ENCODE measurements at places on chromosomes 12 and 14.

DNA sequence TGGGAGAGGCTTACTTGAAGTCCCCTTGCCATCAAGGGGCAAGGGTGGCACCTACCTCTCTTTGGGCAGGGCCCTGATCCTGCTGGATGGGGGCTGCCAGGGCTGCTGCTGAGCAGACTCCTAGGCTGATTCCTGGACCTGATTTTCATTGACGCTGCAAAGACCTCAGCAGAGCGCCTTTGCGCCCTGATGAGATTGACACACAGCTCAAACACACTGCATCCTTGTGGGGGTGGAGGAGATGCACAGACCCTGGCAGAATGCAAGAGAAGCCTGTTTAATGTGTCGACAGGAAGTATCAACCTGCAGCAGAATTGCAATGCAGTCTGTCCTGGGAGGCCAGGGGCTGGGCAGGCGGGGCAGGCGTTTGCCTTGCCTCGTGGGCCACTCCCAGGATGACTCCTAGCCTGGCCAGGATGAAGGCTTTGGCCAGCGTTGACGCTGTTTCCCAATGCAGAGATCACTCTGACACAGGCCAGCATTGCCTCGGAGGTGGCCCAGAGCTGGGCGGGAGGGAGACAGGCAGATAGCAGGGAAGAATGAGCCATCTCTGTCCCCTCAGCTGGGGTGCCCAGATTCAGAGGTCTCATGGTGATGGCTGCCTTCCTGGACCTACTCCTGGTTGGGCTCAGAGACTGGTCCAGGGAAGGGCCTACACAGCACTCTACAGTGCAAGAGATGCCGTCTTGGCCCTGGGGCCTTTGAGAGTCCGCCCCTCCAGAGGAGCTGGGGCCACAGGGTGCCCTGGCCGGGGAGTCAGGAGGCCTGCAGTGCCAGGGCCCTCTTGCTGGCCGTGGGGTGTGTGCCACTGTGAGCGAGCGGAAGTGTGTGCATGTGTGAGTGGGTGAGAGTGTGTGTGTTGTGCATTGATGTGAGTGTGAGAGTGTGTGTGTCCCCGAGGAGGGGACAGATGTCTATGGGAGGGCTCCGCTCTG lies 108.3 kb downstream of the KIF26A start:
- DNase-seq, result peak; percentile 49

GRCh38 chr14:93163564-93163963 lies 21.1 kb downstream of the MOAP1 start:
- no peak for DNase-seq

GRCh38 chr14:21894003-21894897 lies 220.6 kb upstream of the OR4E1 start:
- peak; percentile 59 for DNase-seq

GRCh38 chr14:64721899-64722298 lies 17.7 kb downstream of the PLEKHG3 start:
- peak; percentile 20 for DNase-seq

DNA sequence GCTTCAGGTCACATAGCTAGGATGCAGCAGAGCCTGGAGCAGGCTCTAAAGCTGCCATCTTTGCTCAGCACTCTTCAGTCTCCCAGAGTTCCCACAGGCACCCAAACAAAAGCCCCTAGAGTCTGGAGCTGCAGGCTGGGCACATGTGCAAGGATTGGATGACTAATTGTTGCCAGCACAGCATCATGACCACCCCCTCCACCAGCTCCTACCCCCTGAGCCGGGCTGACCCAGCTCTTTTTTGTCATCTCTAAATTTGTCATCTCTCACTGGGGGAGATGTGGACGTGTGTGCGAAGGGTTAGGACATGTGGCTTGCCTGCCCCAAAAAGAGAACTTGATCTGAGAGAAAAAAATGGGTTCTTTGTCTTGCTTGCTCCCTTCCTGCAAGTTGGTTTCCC lies 4.3 kb upstream of the MMP19 start:
- peak; percentile 68 for DNase-seq

GRCh38 chr14:31965735-31966598 lies 111.1 kb upstream of the ARHGAP5 start:
- DNase-seq, result peak; percentile 90

DNA sequence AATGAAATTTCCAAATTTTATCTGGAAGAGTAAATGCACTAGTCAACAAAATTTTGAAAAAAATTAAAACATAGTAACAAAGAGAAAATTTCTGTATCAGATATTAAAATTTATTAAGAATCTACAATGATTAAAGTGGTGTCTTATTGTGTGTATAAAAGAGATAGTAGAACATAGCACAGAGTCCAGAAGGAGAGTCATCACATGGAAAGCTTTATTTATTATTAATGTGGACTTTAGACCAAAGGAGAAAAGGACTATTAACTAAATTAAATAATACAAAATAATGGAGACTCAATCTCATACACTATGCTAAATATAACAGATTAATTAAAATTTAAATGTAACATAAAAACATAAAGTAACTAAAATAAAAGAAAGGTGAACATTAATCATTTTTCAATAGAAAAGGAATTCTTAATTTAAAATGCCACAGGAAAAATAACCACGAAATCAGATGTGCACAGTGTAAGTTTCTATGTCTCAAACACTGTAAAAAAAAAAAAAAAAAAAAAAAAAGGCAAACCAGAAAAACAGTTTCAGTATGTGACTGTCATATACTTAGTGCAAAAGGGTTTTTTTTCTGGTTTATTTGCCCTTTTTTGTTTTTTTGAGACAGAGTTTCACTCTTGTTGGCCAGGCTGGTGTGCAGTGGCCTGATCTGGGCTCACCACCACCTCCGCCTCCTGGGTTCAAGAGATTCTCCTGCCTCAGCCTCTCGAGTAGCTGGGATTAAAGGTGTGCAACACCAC lies 95.4 kb downstream of the MYF5 start:
- no peak for DNase-seq

DNA sequence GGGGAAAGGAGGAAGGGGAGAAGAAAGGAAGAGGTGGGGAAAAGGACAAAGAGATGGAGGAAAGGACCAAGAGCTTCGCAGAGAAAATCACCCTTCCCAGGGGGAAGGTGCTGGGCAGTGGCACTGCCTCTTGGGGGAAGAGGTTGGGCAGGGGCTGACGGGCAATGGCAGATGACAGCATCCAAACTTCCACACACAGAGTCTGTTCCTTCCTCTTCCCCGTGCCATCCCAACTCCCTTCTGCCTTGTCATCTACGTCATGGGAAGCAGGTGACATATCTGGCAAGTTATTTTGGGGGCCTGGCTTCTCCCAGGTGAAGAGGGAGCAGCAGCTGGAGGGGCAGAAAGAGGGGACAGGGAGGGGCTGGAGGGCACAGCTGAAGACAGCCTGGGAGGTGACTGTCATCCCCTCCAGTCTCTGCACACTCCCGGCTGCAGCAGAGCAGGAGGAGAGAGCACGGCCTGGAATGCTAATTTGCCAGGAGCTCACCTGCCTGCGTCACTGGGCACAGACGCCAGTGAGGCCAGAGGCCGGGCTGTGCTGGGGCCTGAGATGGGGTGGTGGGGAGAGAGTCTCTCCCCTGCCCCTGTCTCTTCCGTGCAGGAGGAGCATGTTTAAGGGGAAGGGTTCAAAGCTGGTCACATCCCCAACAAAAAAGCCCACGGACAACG lies 43.9 kb upstream of the IQSEC3 start:
- no peak for DNase-seq

DNA sequence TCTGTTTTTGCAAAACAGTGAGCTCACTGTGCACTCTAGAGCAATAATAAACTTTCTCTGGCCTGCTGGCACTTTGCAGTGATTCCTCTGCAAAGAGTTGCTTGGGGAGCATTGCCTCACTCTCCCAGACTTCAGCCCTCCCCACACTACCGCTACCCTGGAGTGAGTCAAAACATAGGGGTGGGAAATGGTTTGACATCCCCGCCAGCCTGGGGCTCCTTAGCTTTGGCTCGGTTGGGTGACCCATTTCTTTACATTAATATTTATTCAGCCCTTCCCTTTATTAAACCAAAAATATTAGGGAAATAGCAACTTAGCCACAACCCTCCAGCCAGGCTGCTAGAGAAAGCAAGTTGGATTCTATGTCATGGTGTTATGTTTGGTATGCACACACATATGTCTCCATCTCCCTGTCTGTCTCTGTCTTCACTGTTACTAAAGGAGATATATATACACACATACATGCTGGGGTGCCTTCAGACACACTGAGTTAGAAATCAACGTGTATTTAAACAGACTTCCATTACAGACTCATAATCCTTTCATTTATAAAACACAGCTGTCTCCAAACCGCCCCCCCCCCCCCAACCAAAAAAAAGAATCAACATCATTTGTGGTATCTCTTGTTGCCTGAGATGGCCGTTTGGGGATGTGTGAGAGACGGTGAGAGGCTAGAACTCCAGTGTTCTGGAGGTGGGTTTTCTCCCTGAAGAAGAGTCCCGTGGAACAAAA lies 3.4 kb upstream of the IRF2BPL start:
- DNase-seq, result peak; percentile 51

- peak; percentile 69 for DNase-seq
These were observed 2.0 kb downstream of the EFCAB11 start for GRCh38 chr14:89952576-89952975.

DNA sequence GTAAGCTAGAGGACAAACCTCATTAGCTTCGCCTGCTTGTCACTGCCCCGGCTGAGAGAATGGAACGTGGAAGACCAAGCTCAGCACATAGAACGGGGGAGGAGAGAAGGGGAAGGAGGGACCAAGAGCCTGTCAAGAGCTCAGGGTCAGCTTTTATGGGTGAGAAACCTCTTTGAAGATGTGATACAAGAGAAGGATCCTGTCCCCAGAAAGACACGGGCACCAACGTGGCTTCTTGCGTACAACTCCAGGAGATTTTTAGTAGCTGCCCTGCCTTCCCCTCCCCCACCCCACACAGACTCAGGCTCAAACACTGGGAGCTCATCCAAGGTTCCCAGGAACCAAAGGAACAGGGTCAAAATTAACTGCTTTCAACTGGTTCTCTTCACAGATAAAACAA lies 34.7 kb downstream of the APPL2 start:
- no peak for DNase-seq

DNA sequence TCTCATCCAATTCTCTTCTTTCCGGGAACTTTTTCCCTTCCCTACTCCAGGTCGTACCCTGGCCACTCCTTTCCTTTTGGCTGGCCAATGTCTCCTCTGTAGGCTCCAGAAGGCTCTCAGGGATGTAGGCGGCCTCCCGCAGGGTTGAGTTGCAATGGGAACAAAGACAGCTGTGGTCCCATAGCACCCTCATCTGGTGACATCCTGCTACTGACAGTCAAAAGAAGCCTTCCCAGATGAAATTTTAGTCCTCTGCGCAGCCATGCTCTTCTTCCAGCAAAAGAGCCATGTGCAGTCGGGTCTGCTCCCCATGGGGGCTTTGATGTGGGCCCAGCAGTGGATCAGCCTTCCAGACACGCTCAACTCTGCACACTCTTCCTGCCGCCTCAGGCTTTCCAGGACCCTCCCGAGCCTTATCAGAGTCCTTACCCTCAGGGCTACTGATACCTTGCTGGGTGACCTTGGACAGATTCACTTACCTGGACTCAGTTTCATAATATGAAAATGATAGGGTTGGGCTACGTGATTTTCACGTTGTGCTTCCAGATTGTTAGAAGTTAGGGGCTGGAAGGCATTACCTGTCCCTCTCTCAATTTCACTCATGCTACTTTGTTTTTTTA lies 5.5 kb upstream of the CELA1 start:
- peak; percentile 91 for DNase-seq

DNA sequence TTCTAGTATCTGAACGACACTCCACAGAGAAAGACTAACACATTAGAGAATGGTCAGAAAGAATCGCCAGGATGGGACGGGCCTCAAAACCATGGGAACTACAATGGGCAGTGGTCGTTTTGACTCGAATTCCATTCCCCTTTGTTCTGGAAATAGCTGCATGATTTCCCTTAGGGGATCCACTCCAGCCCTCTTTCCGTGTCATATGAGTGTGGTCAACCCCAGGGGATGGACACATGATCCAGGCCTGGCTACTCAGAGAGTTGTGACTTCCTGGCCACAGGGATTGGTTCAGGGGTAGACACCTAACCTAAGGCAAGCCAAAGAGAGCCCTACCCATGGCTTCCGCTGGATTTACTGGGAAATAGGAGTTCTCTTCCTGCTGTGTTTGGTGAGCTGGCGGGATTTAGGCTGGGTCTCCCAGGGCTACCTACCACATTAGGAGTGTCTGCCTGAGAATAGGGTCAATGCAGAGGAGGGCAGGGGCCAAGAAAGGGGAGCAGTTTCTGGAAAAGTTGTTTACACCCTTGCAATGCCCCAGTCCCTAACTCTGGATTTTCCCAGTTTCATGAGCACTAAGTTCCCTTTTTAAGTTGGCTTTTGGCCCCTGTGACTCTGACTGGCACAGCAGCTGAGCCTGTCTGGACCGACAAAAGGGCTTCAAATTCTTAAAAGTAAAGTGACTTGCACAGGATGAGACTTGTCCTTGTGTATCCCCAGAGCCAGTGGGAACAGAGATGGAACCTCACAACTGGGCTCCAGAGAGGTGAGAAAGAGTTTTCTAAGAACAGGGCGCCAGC lies 28.1 kb upstream of the GPATCH2L start:
- DNase-seq, result no peak

DNA sequence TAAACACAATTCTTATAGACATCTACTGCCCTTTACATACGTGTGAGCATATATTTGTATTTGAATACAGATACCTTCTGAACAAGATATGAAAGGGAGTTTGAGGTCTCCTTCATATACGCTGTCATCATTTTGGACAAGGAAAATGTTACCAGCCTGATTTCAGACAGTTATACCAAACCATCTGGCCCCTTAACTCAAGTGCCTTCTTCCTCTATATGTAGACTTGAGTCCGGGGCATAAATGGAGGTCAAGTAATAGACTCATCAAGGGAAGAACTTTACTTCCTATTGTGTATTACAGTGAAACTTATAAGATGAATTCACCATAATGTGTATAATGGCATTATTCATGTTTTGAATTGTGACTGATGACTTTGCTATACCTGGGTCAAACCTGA lies 52.2 kb downstream of the FAR2 start:
- DNase-seq, result no peak

- DNase-seq, result no peak
These were observed 217.1 kb downstream of the EXOC5 start for GRCh38 chr14:57051633-57052032.

DNA sequence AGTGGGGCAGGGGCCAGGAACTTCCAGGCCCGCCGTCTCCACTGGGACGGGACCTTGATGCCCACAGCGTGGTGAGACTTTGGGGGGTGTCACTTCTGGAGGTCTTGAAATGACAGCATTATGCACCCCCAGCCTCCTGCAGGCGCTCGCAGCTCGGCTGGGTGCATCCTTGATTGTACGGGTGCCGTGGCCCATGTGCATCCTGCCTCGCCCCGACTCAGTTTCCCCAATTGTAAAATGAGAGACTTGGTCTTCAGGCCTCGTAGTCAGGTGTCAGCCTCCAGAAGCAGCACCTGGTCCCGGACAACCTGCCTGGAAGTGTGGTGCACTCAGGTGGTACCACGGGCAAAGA lies 8.9 kb upstream of the PUS1 start:
- no peak for DNase-seq

DNA sequence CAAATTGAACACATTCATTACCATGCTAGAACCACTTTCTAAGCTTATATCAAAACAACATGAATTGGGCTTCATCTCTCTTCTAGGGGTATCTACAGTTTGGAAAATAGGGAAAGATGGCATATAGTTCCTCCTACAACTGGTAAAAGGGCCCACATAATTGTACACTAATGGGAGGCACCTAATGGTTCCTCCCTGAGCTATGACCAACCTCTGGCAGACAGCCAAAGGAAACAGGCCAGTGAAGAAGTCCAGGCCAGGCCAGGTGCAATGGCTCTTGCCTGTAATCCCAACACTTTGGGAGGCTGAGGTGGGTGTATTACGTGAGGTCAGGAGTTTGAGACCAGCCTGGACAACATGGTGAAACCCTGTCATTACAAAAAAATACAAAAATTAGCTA lies 23.2 kb upstream of the APOF start:
- DNase-seq, result peak; percentile 33

- no peak for DNase-seq
These were observed 13.9 kb upstream of the KRT86 start for GRCh38 chr12:52260361-52261207.

- no peak for DNase-seq
These were observed 659.6 kb upstream of the TBX3 start for GRCh38 chr12:115343601-115344000.

All from islet precursor cell (in vitro differentiated cells).